Uterus (tissue), 4 donors: ENCODE measurements at places on chromosomes 16 and 17. TPM values are rescaled to one million over a fixed set of nuclear protein-coding genes. Genes with fewer than 3 reads are reported as not detected.

The TMC7 gene
- 1.7 TPM for total RNA-seq

The CEP20 gene
- 101 TPM for total RNA-seq

The OTOP3 gene
- total RNA-seq: not detected

The CCDC102A gene
- total RNA-seq: 22.9 TPM

The ZG16B gene
- 15.9 TPM for total RNA-seq

The USP36 gene
- 102 TPM for total RNA-seq

The NUP88 gene
- total RNA-seq: 24.7 TPM

The KRT33B gene
- total RNA-seq: not detected

The OGFOD1 gene
- total RNA-seq: 32.2 TPM

The KCNG4 gene
- not detected for total RNA-seq

The HSD17B2 gene
- total RNA-seq: not detected

The HOXB6 gene
- total RNA-seq: 0.88 TPM

The GINS2 gene
- total RNA-seq: not detected

The FAM20A gene
- total RNA-seq: 23.6 TPM

The IRX5 gene
- not detected for total RNA-seq

The PITPNM3 gene
- total RNA-seq: 7.2 TPM
